ENCODE measurements at places on chromosomes 11 and 22.
A peak's percentile ranks its signal among the peaks of the same experiment; 100 is the strongest.

DNA sequence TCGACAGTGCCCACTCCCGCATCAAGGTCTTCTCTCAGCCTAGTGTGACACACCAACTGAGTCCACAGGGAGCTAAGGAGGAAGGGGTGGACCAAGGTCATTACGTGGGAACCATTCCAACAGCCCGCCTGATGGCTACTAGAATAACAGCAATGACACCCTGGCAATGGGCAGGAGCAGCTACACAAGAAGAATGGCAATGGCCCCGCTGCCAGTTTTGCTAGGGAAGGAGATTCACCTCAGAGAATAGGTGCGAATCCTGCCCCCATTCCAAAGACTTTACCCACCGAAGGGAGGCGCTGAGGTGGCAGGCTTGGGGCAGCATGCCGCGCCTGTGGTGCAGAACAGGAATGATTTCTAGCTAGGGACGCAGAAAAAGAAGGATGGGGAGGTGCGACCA, 9.1 kb downstream of the WT1 start:
- DNase-seq = no peak

DNA sequence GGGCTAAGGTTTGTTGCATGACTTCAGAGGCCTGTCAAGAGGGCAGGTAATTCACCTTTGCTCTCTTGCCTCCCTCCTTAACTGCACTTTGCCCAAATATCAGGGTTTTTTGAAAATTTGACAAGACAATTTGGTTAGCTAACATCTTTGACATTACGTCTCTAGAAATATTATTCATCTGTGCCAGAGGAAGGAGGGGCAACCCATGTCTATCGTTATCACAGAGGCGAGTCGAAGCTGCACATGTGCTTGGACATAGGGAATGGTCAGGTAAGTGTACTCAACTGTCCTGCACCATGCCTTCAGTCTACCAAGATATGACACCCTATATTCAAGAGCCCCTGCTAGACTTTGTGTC, 3.7 kb downstream of the AKIP1 start:
- DNase-seq = no peak

DNA sequence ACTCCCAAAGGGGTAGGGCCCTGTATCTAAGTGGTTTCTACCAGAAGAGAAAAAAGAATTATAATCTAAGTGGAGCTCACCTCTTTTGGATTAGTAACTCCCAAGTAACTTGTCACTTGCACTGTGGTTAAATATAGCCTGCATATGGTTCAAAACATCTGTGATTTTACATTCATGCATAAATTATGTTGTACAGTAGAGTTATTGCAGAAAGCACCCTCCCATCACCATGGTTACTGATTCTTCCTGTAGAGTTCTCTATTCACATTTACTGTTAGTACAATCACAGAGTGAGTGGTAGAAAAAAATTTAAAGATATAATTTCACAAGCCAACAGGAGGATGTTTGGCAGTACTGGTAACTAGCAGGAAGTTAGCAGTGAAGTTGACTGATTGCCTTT, 80.4 kb downstream of the LRRC4C start:
- DNase-seq = no peak

- no peak for DNase-seq
Observed at GRCh38 chr11:117911694-117912093, 17.5 kb downstream of the TMPRSS13 start.

GRCh38 chr11:36148701-36149100, 140.5 kb downstream of the COMMD9 start:
- DNase-seq = no peak

DNA sequence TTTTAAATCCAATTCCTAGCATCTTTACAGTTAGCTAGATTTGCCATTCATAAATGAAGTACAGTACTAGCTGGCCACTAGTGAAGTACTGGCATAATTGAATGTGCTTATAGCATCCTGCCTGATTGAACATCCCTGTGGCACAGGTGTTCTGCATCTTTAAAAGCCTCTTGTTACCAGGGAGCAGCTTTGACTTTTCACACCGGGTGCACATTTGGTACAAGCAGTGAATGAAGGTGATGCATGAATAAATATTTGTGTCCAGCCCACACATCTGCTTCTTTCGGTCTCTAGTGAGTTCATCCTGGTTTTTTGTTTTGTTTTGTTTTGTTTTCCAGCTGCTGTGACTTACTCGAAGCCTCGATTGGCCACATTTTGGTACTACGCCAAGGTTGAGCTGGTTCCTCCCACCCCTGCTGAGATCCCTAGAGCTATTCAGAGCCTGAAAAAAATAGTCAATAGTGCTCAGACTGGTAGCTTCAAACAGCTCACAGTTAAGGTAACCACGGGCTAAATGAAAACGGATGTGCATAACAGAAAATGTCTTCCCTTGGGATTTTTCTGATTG, 5.3 kb downstream of the ATP5MG start:
- no peak for DNase-seq

GRCh38 chr11:32723332-32723731, 71.1 kb downstream of the CCDC73 start:
- DNase-seq = no peak

DNA sequence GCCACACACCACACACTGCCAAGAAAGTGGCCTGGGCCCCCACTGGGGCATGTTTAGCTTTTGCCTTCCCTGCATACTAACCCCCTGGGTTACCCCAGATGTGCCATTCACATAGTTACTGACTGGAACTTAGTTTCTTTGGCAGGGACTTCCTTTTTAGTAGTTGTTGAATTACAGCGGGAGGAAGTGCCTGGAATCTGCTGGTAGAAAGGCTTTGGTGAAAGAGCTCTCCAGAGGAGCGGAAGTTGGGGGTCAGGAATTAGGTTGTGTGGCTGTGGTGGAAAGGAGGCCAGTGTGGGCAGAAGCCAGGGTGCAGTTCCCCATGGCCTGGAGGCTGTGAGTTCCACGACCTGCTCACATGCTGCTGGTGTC, 69.0 kb downstream of the MED15 start:
- peak; percentile 63 for DNase-seq

DNA sequence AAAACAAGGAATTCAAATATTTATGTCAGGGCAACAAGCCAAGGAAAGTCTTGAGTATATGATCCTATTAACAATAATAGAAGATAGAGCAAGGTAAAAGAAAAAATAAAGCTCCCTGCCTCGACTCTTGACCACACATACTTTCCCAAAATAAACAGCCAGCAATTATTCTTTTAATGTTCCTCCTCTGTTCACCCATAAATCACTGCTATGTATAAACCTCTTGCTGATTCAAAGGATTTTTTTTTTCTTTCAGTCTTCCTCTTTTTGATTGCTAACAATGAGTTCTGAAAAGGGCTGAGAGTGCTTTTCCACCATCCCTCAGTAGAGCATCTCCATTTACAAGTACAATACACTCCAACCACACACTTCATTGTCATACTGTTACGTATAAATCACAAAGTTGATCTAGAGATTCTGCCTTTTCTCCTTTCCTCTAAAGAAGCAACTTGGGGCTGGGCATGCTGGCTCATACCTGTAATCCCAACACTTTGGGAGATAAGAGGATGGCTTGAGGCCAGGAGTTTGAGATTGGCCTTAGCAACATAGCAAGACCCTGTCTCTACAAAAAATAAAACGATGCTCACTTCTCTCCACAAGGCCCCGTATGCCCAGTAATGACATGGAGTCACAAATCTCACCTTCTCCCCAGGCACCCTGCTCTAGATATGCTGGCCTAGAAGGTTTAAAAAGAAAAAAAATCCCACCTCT, 24.0 kb downstream of the RAB30 start:
- DNase-seq = no peak

DNA sequence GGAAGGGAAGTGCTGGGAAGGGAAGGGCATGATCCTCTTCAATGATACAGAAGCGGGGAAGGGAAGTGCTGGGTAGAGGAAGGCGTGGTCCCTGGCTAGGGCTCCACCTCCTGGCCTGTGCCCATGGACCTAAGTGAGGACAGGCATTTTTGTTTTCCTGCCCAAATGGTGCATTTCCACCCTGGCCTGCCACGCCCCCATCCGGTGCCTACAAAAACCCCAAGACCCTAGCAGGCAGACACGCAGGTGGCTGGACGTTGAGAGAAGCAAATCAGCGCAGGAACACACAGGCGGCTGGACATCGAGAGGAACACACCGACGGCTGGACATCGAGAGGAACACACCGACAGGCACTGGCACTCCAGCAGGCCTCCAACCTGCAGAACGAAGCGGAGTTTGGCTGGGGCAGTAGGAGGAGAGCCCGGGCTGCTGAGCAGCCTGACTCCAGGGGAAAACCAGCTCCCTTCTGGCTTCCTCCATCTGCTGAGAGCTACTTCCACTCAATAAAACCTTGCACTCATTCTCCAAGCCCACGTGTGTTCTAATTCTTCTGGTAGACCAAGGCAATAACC, 628.3 kb downstream of the BUD13 start:
- DNase-seq = peak; percentile 11

DNA sequence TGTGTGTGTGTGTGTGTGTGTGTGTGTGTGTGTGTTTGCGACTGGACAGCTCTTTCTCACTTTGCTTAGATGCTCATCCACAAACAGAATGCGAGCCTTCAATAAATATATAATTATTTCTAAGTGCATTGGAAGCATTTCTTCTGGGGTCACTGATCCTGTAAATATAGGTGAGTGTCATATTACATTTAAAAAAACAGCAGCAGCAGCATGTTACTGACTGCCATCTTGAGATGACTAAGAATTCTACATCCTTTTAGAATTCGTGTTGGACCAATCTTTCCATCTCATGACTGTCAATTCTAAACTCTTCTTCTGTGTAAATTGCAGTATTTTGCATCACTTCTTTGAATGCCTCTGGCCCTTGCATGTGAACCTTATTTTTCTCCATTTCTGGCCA, 238.0 kb upstream of the DDI1 start:
- DNase-seq = no peak

- DNase-seq = peak; percentile 25
Observed at GRCh38 chr22:40819599-40820140, 524 bp upstream of the SLC25A17 start.

GRCh38 chr11:69443968-69444364, 37.5 kb upstream of the LINC01488 start:
- no peak for DNase-seq

DNA sequence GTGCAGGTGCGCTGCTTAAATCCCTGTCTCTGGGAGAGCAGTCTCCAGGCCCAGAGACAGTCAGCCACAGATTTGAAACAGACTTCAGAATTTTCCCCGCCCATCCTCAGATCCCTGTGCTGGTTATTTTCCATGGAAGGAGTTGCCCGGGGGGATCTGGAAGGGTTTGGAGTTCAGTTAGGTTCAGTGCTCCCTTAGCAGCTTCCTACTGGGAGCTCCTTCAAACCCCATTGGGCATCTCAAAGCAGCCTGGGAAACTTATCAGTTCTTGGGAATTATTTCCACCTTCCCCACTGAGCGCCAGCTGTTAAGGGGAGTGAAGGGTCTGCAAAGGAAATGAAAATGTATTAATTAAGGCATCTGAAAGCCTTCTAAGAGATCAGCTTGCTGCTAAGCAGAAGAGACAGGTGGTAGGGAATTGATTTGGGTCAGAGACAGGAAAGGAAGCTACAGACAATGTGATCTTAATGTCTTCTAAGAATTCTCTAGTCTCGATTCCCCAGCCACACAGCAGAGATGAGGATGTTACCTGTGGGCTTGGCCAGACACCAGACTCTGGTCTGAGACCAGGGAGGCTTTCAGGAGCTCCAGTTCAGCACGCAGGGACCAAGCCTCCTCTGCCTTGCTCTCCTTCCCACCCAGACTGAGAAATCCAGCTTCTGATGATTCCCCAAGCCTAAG, 106.2 kb upstream of the TBCEL start:
- no peak for DNase-seq

- no peak for DNase-seq
Observed at GRCh38 chr11:86124251-86125233, 55.7 kb upstream of the PICALM start.

DNA sequence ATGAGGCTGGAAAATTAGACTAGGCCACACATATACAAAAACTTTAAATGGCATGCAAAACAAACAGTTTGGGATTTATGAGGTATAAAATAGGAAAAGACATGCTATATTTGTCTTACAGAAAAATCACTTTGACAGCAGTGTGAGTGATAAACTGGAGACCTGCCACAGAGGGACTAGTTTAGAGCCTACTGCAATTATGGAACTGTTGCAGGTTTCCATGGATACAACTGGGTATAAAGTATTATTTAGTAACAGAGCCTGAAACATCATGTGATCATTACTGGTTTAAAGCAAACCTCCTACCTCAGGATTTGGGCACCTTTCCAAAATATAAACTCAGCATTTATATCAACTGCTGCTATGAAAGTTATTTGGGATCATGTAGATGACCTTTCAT, 1032.5 kb downstream of the DLG2 start:
- DNase-seq = peak; percentile 41

Data from Ammon's horn (tissue), 1 donor.